Posterior cingulate gyrus (tissue), 11 donors: ENCODE measurements at places on chromosomes 7 and 10.

DNA sequence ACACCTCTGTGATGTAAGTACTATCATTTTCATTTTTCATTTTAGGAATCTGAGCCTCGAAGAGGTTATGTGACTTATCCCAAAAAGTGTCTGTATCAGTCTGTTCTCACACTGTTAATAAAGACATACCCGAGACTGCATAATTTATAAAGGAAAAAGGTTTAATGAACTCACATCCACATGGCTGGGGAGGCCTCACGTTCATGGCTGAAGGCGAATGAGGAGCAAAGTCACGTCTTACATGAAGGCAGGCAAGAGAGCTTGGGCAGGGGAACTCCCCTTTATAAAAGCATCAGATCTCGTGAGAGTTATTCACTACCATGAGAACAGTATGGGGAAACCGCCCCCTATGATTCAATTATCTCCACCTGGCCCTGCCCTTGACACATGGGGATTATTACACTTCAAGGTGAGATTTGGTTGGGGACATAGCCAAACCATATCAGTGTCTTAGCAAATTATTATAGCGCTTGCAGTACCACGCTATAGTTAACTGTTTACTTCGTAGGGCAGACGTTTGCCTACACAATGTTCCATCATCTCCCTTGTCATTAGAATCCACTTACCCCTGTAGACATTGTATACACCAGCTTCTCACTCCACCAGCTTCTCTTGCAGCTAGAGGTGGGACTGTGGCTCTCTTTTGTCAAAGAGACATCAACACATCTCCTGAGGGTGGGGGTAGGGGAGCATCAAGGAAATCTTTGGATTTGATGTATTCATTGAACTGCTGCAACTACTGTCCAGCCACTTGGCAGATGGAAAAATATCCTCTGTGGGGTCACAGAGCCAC is 15.4 kb upstream of the NMT2 start:
- DNase-seq: no peak

DNA sequence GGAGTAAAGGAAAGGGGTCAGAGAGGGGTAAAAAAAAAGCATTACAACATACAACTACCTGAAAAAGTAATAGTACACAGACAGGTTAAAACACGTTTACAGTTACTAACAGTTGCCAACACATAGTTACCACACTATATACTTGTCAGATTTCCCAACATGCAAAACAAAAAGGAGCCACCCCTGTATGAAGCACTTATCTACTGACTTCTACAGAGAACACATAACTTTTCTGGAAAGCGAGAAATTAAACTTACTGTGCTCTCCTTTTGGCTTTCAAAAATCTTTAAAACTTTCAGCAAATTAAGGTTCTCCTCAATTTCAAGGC is 2.1 kb downstream of the ABI1 start:
- no peak for DNase-seq

DNA sequence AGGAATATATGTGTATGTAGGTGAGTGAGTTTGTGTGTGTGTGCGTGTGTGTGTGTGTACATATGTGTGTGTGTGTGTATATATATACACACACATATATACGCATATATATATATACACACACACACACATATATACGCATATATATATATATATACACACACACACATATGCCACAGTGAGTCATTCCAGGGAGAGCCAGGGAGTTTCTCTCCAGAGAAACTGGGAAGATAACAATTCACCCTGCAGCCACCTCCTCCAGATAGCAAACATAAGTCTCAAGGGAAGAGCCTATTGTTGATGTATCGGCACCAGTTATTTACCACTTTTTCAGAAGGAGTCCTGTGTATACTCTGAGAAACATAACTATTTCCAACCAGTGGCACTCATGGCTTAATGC is 102.3 kb upstream of the STK17A start:
- no peak for DNase-seq

- DNase-seq: no peak
Measured at GRCh38 chr10:113518816-113519591, 33.8 kb upstream of the HABP2 start.

DNA sequence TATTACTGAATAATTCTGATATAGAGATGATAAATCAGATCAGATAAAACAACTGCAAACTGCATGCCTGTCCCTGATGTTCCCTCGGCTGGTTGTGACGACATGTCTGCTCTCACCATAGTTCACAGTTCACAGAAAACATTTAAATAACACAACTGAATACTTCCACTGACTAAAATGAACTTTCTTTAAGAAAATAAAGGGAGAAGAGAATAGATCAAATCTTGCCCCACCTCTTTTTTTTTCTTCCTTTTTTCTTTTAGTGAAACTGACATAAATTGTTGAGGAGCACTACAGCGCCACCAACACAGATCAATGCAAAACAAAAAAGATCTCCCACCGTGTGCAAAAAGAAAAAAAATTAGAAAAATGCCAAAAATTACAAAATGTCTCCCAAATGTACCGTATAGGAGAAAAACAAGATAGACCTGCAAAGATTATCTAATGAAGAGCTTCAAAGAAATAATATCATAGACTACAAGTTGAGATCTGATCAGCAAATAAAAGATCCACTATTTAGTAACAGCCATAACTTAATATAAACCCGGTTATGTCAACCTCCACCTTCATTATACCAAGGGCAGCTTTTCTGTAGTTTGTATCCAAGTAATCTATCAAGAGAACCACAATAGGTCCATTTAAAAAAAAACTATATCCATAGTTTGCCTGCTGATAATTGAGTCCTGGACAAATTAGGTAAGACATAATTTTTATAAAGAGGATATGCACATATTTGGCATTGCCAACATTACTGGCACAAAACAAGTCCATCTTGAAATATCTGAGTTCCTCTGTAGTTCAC is 30.7 kb upstream of the EPC1 start:
- DNase-seq: peak; percentile 21

DNA sequence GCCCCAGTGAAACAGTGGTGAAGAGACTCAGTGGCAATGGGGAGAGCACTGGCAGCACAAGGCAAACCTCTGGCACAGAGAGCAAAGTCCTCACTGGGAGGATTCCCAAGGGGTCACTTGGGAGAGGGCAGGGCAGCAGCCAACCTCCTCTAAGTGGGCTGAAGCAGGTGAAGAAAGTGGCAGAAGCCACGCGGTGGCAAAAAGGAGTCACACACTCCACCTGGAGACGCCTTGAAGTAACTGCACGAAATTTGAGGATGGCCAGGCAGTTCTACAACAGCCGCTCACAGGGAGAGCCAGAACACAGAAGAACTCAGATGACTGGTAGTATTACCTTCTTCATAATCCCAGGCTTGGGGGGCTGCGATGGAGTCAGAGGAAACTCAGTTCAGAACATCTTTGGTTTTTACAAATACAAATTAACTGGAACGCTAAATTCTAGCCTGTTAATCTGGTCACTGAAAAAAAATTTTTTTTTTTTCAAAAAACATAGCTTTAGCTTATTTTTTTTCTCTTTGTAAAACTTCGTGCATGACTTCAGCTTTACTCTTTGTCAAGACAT is 574 bp upstream of the IL6 start:
- peak; percentile 26 for DNase-seq

DNA sequence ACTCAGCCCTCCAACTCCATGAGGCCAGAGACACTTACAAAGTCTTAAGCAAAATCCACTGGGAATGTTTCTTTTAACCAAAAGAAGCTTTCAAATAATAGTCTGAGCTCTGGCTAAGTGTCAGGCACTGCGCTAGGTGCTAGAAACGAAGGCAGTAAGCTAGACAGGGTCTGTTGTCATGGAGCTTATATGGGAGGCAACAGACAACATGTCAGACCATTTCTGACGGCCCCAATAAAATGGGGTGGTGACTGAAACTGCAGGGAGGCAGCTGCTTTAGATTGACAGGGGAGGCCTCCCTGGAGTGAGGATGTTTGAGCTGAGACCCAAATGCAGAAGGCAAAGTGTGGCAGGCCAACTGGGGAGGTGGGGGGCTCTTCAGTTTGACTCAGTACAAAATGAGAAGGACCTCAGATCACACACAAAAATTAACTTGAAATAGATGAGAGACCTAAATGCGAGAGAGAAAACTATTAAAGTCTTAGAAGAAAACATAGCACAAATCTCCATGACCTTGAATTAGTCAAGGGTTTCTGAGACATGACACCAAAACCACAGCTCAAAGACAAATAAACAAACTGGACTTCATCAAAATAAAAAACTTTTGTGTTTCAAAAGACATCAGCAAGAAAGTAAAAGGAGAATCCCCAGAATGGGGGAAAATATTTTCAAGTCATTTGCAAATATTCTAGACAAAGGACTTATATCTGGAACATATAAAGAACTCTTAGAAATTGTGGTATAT is 40.6 kb downstream of the SH3PXD2A start:
- no peak for DNase-seq

- DNase-seq: no peak
Measured at GRCh38 chr10:10045765-10046028, 972.0 kb upstream of the CELF2 start.

GRCh38 chr10:58951087-58951486 is 225.4 kb upstream of the PHYHIPL start:
- no peak for DNase-seq

DNA sequence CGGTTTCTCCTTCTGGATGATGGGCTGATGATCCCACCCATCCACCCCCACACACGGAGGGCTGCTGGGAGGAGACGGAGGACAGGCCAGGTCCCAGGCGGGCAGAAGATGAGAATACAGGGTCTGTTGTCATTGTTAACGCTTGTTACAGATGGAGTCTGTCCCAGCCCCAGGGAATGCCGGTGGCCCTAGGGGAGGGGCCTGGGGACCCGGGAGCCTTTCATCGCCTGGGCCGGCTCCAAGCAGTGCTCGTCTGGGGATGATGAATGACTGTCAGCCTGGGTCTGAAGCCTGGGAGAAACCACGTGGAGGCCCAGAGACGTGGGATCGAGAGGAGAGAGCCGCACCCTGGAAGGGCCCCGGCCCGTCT is 69.2 kb downstream of the UNCX start:
- no peak for DNase-seq

GRCh38 chr7:44415047-44415446 is 75.4 kb downstream of the NUDCD3 start:
- DNase-seq: no peak

- DNase-seq: no peak
Measured at GRCh38 chr7:111429781-111430180, 132.5 kb downstream of the IMMP2L start.

GRCh38 chr10:86520871-86521677 is 518 bp downstream of the WAPL start:
- DNase-seq: no peak

GRCh38 chr7:100612730-100613390 is 520 bp downstream of the MOSPD3 start:
- DNase-seq: no peak

GRCh38 chr7:41730161-41730560 is 27.3 kb upstream of the INHBA start:
- DNase-seq: no peak

GRCh38 chr7:150756166-150756565 is 18.9 kb downstream of the GIMAP5 start:
- DNase-seq: no peak

DNA sequence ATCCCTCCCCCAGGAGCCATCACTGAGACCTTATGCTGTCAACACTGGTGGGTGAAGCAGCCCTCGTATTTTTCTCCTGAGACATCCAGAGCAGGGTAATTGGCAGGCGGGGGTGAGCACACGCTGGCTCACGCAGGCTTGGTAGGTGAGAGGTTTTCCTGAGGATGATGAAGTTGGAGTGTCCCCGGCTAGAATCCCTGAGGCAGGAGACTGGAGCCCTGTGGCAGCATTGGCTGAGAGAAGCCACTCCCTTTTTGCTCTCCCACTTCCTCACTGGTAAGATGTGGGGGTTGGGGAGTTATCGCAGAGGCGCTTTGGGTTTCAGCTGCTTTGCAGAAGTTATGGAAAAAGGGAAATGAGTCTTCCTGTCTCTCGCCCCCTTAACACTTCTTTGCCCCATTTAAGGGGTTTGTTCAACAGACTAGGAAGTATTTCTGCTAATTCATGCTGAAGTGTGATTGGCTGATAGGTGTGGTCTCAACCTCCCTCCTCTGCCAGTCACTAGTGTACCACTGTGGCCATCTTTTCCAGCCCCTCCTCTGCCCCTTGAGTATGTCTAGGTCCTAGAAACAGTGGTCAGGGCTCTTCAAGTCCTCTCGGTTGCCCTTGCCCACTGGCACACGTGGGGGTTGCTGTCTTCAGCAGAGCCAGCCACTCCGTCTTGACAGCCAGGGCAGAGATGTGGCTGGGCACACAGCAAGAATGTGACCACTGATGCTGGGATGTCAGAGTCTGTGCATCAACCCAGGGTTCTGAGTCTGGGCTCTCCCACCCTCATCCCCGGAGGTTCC is 5.7 kb downstream of the ARPC1B start:
- peak; percentile 22 for DNase-seq

- no peak for DNase-seq
Measured at GRCh38 chr7:99740573-99741440, 5.8 kb upstream of the CYP3A7 start.

GRCh38 chr10:62816331-62817120 is at the start of gene EGR2:
TSS of gene EGR2 (minus strand) at chr10:62816366. CDS start at chr10:62816029, 337 bp downstream.
- peak; percentile 98 for DNase-seq

DNA sequence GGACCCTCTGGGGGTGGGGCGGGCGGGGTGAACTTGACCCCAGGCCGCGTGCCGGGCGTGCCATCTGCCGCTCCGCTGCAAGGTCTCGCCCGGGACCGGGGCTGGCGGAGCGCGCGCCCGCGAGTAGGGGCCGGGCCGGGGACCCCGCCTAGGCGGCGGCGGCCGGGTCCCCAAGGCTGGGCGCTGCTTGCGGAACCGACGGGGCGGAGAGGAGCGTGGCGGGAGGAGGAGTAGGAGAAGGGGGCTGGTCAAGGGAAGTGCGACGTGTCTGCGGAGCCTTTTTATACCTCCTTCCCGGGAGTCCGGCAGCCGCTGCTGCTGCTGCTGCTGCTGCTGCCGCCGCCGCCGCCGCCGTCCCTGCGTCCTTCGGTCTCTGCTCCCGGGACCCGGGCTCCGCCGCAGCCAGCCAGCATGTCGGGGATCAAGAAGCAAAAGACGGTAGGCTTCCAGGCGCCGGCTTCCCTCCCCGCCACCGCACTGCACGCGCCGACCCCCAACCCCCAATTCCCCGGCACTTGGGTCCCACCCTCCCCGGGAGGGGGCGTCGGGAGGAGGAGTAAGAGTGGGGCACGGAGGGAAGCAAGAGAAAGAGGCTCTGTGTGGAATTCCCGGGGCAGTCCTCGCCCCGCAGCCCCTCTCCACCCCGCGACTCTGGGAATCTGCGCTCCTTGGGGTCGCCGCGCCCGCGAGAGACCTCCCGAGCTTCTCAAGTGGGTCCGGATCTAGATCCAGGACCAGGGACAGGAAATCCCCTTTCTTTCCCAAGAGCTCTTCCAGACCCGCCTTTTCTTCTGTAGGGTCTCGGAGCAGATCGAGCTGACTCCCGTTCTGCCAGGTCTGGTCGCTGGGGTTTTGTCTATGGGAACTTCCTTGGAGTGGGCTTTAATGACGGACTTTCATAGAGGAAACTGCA is at the start of gene PAPSS2:
PAPSS2 (plus strand) TSS at position 308 of the 913 bp plus-strand sequence; CDS start at position 412, 104 bp downstream.
- peak; percentile 33 for DNase-seq
